ENCODE measurements at places on chromosomes 6 and 20. TPM values are rescaled to one million over a fixed set of nuclear protein-coding genes. Genes with fewer than 3 reads are reported as not detected.

- DNase-seq, result no peak
Measured at GRCh38 chr20:57633945-57634491, 13.8 kb upstream of the ZBP1 start.

DNA sequence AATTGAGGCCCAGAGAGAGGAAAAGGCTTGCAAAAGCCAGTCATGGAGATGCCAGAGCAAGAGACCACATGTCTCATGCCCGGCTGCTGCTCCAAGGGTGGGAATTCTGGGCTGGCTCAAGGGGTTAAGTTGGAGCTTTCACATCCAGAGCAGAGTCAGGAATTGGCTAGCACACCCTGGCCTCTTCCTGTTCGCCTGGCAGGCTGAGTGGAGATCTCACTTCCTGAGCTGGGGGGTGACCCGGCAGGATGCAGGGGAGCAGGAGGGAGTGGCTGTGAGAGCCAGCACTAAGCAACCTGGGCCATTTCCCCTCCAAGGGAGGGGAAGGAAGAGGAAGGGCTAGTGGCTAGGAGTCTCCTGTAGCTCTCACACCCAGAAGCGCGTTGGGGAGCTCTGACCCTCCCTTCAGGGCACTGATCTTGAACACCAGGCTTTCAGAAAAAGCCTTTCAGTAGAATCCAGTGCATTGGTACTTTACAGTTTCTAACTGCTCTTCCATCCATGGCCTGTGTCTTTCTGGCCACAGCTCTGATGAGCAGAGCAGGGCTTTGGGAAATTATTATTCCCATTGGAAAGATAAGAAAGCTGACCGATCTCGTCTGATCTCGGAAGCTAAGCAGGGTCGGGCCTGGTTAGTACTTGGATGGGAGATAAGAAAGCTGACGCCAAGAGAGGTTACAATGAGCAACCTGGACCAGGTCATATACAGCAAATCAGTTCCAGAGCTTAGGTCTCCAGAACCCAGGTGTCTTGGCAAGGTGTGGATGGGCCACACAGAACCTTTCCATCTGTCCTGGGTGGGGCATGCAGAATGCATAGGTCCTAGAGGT, 2.2 kb upstream of the CCM2L start:
- no peak for DNase-seq

DNA sequence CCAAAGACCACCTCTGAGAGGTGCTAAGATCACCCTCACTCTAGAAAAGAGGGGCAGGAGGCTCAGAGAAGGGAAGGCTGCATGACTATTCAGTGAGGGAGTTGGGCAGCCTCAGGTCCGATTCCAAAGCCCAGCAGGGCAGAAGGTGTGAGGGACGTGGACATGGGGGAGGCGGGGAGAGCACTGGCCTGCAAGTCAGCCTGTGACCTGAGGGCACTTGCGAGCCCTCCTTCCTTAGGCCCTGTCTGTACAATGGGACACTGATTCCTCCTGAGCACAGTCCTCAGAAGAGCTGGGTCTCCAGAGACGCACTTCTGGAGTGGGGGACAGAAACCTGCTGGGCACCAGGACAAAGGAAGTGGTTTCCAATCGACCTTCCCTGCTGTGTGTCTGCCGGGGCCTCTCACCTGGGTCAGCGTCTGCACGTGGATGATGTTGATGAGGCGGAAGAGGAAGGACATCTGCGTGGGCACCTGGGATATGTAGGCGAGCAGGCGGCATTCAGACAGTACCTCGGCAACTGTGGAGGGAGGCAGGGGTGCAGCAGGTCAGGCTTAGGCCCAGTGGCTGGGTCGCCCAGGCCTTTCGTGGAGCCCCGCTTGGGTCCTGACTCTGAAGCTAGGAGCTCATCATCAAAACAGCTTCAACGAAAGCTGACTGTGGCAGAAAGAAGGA, 48.5 kb downstream of the MYH7B start:
- DNase-seq, result peak; percentile 63

- DNase-seq, result peak; percentile 20
Measured at GRCh38 chr6:168183613-168183970, 104.6 kb upstream of the FRMD1 start.

GRCh38 chr6:161256407-161256806, 17.5 kb downstream of the AGPAT4 start:
- peak; percentile 52 for DNase-seq

DNA sequence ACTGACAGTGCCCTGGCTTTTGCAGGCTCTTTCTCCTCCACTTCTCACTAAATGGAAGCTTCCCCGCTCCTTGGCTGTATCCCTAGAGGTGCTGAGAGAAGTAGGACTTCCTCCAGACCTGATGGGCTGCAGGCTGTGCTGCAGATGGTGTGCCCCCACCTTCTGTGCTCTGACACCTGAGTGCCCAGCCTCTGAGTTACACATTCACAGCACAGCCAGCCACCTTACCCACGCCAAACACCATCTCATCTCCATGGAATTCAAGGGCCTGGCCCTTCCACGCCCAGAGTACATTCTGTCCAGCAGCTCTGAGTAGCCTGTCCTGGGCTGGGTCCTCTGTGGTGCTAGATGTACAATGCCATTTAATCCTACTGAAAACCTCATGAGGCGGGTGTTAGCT, 5.3 kb downstream of the SFTA2 start:
- no peak for DNase-seq

- DNase-seq, result no peak
Measured at GRCh38 chr20:19737025-19737424, 21.0 kb upstream of the RIN2 start.

DNA sequence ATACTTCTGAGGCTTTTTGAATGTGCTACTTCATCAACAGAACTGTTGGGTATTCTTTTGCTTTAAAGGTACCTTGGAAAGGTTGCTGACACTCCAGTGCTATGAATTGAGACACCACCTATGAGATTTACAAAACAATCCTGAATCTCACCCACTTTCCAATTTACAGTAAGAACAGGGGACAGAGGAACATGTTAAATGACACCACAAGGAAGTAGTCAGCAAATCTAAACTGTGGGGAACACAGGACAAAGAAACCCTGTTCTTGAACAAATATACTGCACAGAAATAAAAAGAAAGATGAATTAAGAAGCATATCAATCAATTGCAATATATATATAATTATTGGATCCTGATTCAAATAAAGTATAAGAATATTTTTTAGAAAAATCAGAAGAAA, 216.7 kb upstream of the ARID1B start:
- DNase-seq, result no peak

DNA sequence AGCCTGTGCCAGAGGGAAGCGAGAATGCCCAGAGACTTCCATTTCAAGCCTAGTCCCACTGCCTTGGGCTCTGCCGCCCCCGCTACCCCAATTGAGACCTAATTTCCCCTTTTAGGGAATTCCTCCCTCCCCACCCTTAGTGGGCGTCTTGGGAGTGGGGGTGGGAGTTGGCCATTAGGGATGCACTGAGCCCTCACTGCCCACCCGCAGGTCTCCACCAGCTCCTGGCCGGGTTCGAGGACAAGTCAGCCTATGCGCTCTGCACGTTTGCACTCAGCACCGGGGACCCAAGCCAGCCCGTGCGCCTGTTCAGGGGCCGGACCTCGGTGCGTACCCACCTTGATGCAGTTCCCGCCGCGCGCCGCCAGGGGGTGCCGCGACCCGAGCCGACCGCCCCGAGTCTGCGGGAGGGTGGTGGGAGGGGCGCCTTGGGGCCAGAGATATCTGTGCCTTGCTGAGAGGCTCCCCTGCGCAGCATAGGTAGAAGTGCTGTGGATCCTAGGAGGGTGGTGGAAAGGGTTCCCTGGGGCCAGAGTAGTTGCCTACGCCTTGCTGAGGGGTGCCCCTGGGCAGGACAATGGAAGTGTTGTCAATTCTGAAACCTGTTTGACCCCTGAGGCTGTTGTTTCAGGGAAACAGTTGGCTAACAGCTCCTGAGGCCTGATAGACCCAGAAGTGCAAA, 9.2 kb downstream of the ITPA start:
- no peak for DNase-seq

GRCh38 chr6:28969129-28969528, 36.0 kb downstream of the ZNF311 start:
- DNase-seq, result no peak

GRCh38 chr6:116010790-116011401, 49.8 kb downstream of the FRK start:
- DNase-seq, result peak; percentile 70

DNA sequence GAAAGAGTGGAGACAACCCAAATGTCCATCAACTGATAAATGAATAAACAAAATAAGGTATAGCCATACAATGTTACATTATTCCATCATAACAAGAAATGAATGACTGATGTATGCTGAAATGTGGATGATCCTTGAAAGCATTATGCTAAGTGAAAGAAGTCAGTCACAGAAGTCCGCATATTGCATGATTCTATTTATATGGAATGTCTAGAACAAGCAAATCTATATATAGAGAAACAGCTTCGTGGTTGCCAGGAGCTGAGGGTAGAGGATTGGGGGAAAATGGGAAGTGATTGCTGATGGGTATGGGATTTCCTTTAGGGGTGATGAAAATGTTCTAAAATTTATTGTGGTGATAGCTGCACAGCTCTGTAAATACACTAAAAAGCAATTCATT, 196.8 kb downstream of the ATXN1 start:
- DNase-seq, result no peak

GRCh38 chr20:1368448-1369199, 24.2 kb downstream of the FKBP1A start:
- DNase-seq, result no peak

- no peak for DNase-seq
Measured at GRCh38 chr20:53707371-53708055, 113.9 kb upstream of the ZNF217 start.

DNA sequence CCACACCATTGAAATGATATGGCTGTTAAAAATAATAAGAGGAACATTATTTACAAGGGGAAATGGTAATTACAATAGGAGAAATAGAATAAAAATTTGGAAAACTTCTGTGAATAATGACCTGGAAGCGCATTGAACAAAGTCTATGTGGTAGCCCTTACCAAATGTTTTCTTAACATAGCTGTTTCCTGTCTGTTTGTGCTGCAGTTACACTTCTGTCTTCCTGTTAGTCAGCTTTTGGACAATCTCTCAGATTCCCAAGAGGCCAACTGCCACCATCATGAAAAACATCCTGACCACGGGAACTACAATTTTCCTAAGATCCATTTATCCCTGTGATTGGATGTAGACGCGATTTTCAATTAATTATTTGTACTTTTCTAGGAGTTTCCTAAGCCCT, 754.4 kb upstream of the MARCKS start:
- no peak for DNase-seq

- DNase-seq, result no peak
Measured at GRCh38 chr20:5374171-5374570, 57.4 kb upstream of the PROKR2 start.

- DNase-seq, result no peak
Measured at GRCh38 chr20:9488063-9488462, 26.3 kb upstream of the LAMP5 start.

DNA sequence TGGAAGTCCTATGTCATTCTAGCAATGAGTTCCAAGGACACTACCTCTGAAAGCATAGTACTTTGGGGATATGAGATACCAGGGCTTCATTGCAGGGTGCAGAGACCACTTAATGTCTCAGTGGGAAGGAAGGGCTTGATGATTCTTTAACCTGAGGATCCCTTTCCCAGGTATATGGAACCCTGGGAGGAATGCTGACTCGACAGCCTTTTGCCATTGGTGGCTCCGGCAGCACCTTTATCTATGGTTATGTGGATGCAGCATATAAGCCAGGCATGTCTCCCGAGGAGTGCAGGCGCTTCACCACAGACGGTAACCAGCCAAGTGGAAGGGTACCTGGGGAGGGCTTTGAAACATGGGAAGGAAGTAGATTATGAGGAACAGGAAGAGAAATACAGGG, 4.2 kb downstream of the PSMB9 start:
- no peak for DNase-seq

DNA sequence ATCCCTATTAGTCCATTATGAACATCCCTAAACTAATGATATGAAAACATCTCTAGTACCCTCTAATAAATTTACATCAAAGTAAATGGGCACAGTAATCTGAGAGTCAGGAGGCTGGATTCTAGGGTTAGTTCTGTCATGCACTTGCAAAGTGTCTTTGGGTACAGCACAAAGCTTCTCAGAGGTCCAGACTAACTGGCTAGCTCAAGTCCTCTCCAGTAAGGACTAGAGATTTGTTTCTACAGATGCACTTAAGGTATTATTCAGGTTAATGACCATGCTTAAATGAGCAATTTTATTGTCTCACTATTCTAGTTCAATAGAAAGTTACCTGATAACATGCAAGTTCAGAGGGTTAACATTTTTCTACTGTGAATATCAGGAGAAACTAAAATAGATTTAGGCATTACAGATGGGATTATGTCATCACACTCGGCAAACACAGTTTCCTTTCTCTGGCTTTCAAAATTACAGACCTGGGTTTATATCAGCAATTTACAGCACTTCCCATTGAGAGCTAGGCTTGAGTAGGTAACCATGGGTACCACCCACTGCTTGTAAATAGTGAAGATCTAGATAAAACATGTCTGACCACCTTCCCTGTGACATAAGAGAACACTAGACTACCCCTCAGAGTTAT, 402.9 kb upstream of the RUNX2 start:
- no peak for DNase-seq

DNA sequence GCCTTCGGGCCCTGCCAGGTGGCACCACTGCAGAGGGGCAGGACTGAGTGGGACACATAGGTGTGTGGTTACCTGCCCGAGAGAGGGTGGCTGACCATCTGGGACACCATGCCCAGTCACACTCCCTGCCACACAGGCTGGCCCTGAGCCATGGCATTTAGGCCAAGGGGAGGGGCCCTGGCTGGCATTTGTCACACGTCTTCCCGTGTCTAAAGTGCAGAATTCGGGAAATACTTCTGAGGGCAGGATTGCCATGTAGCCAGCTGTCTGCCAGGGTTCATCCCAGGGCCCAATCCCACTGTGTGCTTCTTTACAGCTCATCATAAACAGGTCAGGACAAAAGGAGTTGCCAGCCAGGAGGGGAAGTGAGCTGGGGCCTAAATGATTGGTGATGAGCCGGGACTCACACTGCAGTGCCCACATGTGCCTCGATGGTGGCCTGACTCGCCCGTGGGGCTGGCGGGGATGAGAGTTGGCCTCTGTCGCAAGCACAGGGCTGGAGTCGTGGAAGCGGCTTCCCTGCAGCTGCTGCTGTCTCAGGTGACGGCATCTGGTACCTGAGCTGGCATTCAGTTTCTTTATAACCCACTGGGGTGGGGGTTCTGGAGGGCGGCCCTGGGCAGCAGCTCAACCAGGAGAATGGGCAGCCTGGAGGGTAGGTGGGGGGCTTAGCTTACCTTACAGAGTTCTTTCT, 5.9 kb upstream of the UNC93A start:
- no peak for DNase-seq

- no peak for DNase-seq
Measured at GRCh38 chr6:166809721-166810120, 146.6 kb downstream of the RNASET2 start.

GRCh38 chr6:158311626-158312025, 639 bp upstream of the TULP4 start:
- DNase-seq, result no peak

GRCh38 chr6:155830531-155830930, 374.9 kb upstream of the NOX3 start:
- DNase-seq, result no peak

- no peak for DNase-seq
Measured at GRCh38 chr6:1605004-1605892, 4.5 kb upstream of the FOXC1 start.

Gene MDFI
- total RNA-seq, result 8.6 TPM

Gene ANKRD66
- total RNA-seq, result not detected

Gene IRF4
- total RNA-seq, result 0.28 TPM

Gene DPPA5
- total RNA-seq, result not detected

Gene TINAG
- not detected for total RNA-seq

Gene PPP1R14C
- 0.55 TPM for total RNA-seq

Gene C6orf15
- total RNA-seq, result not detected

Gene SYCP2L
- total RNA-seq, result 1.1 TPM

Gene PRKN
- total RNA-seq, result 10.7 TPM

All from sigmoid colon (tissue), 7 donors.